ENCODE measurements at places on chromosomes 2 and 18. TPM values are rescaled to one million over a fixed set of nuclear protein-coding genes. Genes with fewer than 3 reads are reported as not detected.

- no peaks in the 10 kb centered on the region for H3K4me1 ChIP-seq
- H3K36me3 ChIP-seq: no peaks in the 10 kb centered on the region
- no peak for DNase-seq
- H3K27me3 ChIP-seq: no peaks in the 10 kb centered on the region
- no peak overlapping the region for H3K4me3 ChIP-seq
These were observed 219.5 kb upstream of the FANCL start for GRCh38 chr2:58460670-58461069.

DNA sequence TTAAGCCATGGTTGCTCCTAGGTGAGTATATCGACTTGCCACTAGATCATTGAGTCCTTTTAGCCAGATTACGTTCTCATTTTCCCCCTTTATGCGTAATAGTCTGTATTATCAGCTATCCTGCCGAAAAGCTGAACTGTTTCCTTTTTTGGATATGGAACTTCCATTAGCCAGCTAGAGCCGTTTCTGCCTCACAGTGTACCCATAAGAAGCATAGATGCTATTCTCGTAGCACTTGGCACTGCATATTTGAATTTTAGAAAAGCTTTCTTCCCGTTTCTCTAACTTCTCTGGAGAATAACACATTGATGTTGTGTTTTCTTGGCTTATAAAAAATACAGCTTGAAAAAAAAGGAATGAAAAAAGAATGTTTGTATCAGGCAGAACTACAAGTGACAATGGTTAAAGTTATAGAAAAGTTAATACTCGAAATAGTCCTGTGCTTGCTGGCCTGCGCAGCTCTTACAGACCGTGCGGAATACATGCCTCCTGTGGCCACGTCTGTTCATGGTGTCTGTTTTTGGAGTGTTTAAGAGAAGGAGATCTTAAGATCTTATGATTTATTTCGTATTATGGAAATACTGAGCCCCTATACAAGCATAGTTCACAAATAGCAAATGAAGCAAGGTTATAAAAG is 710 bp downstream of the DUSP19 start:
- H3K4me1 ChIP-seq: peaks cover 4% of the 10 kb centered on the region
- no peaks in the 10 kb centered on the region for H3K36me3 ChIP-seq
- peak overlapping the region; percentile 81 for H3K4me3 ChIP-seq
- peak overlapping the region; percentile 88 for H3K27ac ChIP-seq

GRCh38 chr2:163852616-163853015 is 116.8 kb upstream of the FIGN start:
- no peaks in the 10 kb centered on the region for H3K36me3 ChIP-seq
- no peaks in the 10 kb centered on the region for H3K4me1 ChIP-seq
- H3K27ac ChIP-seq: no peak overlapping the region
- no peaks in the 10 kb centered on the region for H3K27me3 ChIP-seq

- no peaks in the 10 kb centered on the region for H3K27me3 ChIP-seq
- DNase-seq: no peak
- no peak overlapping the region for H3K4me3 ChIP-seq
- no peaks in the 10 kb centered on the region for H3K4me1 ChIP-seq
These were observed 200.9 kb downstream of the NYAP2 start for GRCh38 chr2:225600444-225600843.

- DNase-seq: no peak
- H3K4me1 ChIP-seq: no peaks in the 10 kb centered on the region
- H3K36me3 ChIP-seq: no peaks in the 10 kb centered on the region
- no peak overlapping the region for H3K27ac ChIP-seq
These were observed 147.8 kb downstream of the FTCDNL1 start for GRCh38 chr2:199703199-199703598.

GRCh38 chr2:235116885-235117492 is 165.2 kb downstream of the SH3BP4 start:
- no peaks in the 10 kb centered on the region for H3K27me3 ChIP-seq
- peak; percentile 53 for DNase-seq
- no peaks in the 10 kb centered on the region for H3K4me1 ChIP-seq
- no peaks in the 10 kb centered on the region for H3K36me3 ChIP-seq

DNA sequence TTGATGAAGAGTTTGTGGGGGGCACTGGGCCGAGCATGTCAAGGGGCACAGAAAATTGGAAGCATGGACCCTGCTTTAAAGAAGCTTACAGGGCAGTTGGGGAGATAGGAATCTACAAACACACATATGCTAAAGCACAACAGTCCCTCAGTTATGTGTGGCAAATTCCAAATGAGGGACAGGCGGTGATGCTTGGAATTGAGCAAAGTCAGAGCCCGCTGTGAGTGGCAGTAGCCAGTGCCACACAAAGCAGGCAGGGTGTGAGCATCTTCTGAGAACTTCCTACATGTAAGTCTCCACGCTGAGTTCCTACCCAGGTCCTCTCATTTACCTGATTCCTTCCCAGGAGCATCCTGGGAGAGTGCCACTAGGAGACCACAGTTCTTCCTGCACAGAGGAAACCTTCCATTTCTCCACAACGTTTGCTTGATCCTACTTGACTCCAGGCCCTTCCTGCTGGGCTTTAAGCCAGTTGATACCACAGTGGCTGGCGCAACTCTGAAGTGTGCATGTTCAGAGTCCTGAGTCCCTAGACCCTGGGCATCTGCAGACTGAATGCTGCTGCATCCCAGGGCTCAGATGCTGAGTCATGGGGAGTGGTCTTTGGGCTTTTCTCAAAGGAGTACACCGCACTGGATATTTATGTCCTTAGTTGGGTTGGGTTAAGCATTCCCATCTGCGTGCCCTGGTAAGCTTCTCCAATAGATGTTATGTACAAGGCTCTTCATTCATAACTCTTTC is 287.3 kb upstream of the REV1 start:
- no peaks in the 10 kb centered on the region for H3K36me3 ChIP-seq
- H3K27ac ChIP-seq: no peak overlapping the region
- H3K4me3 ChIP-seq: no peak overlapping the region
- no peaks in the 10 kb centered on the region for H3K4me1 ChIP-seq

GRCh38 chr2:152580714-152581113 is 136.5 kb downstream of the PRPF40A start:
- no peaks in the 10 kb centered on the region for H3K27me3 ChIP-seq
- no peak overlapping the region for H3K27ac ChIP-seq
- peaks cover 5% of the 10 kb centered on the region for H3K36me3 ChIP-seq
- H3K4me3 ChIP-seq: no peak overlapping the region
- DNase-seq: no peak

DNA sequence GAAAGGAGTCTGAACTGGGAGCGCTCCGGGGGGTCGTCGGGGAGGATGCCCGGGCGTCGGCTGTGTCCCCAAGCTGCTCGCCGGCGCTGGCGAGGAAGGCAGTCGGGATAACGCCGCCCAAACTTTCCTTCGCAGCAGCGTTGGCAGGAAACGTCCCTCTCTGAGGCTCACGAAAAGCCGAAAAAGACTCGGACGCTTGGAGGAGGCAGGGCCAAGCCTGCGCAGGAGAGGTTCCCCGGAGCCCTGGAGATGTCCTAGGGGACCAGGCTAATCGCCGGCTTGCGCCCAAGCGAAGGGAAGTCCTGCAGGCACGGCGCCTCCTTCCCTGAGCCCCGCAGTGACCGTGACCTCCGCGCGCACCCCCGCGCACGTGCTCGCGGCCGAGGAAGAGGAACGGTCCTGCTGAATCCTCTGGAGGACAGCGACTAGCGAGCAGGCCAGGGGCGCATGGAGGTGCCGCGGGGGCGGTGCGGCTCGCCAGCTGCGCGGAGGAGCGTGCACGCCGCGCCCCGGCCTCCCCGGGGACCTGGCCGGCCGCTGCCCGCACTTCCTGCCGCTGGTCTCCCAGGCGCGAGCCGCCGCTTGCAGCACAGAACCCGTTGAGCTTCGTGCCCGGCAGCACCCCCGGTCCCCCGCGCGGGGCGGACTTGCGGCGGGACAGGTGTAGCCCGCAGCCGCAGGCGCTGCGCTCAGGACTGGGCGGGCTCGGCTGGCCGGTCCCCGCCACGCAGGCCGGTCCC is at the start of gene SH3RF3:
TSS of gene SH3RF3 (plus strand) at position 590 of the 740 bp plus-strand sequence.
- H3K27me3 ChIP-seq: peaks cover 3% of the 10 kb centered on the region
- peak within 1 kb of the TSS; percentile 88 for H3K27ac ChIP-seq
- DNase-seq: no peak
- no peaks in the 10 kb centered on the region for H3K36me3 ChIP-seq
- H3K4me3 ChIP-seq: peak within 1 kb of the TSS; percentile 39
- H3K4me1 ChIP-seq: no peaks in the 10 kb centered on the region

DNA sequence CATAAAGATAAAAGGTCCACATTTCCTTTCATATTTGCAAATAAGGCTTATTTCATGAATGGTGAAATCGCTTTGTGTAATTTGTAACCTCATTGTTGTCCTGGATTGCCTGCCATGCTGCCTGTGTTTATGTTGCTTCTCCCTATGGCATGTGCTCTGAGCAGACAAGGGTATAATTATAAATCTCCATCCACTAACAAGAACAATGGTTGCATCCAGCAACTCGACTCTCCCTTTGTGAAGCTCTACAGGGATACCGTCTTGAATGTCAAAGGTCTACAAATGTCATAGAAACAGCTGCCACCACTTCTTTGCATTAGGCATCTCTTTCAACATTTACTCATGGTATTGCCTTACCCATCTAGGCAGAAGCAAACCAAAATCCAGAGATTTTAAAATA is 209.6 kb downstream of the SLC8A1 start:
- no peak for DNase-seq
- no peaks in the 10 kb centered on the region for H3K36me3 ChIP-seq
- H3K27me3 ChIP-seq: no peaks in the 10 kb centered on the region
- H3K27ac ChIP-seq: no peak overlapping the region
- H3K4me1 ChIP-seq: no peaks in the 10 kb centered on the region

- H3K27me3 ChIP-seq: no peaks in the 10 kb centered on the region
- H3K4me3 ChIP-seq: no peak overlapping the region
- no peak for DNase-seq
- H3K27ac ChIP-seq: no peak overlapping the region
- H3K4me1 ChIP-seq: no peaks in the 10 kb centered on the region
These were observed 76.1 kb upstream of the NOSTRIN start for GRCh38 chr2:168726375-168726774.

- no peak overlapping the region for H3K4me3 ChIP-seq
- H3K27ac ChIP-seq: no peak overlapping the region
- H3K4me1 ChIP-seq: no peaks in the 10 kb centered on the region
- H3K36me3 ChIP-seq: no peaks in the 10 kb centered on the region
- H3K27me3 ChIP-seq: no peaks in the 10 kb centered on the region
- no peak for DNase-seq
These were observed 248.5 kb downstream of the TPGS2 start for GRCh38 chr18:36580266-36580665.

DNA sequence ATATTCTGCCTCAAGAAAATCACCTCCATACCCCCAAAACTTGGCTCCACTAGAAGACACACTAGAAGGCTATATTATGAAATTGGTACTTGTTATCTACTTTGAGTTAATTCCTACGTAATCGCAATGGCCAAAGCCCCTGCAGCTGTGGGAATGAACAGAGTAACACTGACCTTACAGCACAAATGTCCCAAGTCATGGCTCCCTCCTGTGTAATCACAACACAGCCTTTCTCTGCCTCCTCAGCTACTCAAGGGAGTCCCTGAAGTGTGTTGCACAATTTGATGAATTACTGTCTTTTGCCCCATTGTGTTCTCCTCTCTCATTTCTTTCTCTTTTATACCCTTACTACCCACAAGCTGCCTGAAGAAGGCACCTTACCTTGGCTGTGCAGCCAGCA is 375.2 kb downstream of the ARHGAP15 start:
- no peaks in the 10 kb centered on the region for H3K27me3 ChIP-seq
- no peak for DNase-seq
- no peaks in the 10 kb centered on the region for H3K36me3 ChIP-seq
- H3K4me3 ChIP-seq: no peak overlapping the region

DNA sequence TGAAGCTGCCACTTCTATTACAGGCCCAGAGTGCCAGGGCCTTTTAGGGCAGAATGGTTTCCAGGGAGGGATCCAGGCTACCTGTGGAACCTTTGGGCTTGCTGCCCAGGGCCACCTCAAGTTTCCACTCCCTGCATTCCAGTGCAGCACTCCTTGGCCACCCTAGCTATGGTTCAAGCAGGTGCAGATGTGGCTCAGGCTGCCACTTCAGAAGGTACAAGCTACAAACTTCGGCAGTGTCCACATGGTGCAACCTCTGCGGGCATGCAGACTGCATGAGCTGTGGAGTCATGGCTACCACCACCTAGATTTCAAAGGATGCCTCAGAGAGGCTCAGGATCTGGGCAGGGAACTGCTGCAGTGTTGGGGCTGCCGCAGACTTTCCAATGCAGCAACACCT is 248.1 kb upstream of the UBE2E3 start:
- no peaks in the 10 kb centered on the region for H3K36me3 ChIP-seq
- no peak overlapping the region for H3K27ac ChIP-seq
- no peak for DNase-seq
- peaks cover 1% of the 10 kb centered on the region for H3K27me3 ChIP-seq
- no peaks in the 10 kb centered on the region for H3K4me1 ChIP-seq
- no peak overlapping the region for H3K4me3 ChIP-seq

DNA sequence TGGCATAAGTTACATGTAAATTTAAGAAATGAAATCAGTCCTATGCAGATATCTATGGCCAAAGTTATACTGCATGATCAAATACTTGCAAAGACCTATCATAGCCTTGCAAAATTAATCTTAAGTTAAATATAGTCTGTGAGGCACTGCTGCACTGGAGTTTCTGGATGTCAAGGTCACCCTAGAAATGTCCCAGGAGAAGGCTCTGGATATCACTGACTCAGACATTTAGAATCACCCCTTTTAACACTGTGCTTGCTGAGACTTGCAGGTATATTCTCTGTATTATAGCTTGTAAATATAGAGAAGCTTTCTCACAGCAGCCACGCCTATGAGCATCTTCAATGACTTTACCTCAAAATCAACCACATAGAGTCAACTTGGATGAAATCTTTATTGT is 51.5 kb downstream of the ETAA1 start:
- H3K4me1 ChIP-seq: no peaks in the 10 kb centered on the region
- no peaks in the 10 kb centered on the region for H3K36me3 ChIP-seq
- DNase-seq: no peak
- H3K4me3 ChIP-seq: no peak overlapping the region

- no peaks in the 10 kb centered on the region for H3K36me3 ChIP-seq
- H3K27me3 ChIP-seq: no peaks in the 10 kb centered on the region
- no peaks in the 10 kb centered on the region for H3K4me1 ChIP-seq
These were observed 75.8 kb upstream of the TCF7L1 start for GRCh38 chr2:85057226-85057962.

GRCh38 chr2:144946263-144946662 is 426.3 kb upstream of the ZEB2 start:
- no peak overlapping the region for H3K27ac ChIP-seq
- H3K27me3 ChIP-seq: no peaks in the 10 kb centered on the region
- H3K4me1 ChIP-seq: peaks cover 30% of the 10 kb centered on the region
- H3K36me3 ChIP-seq: no peaks in the 10 kb centered on the region

- DNase-seq: peak; percentile 35
- no peak overlapping the region for H3K27ac ChIP-seq
- no peak overlapping the region for H3K4me3 ChIP-seq
- no peaks in the 10 kb centered on the region for H3K36me3 ChIP-seq
- H3K4me1 ChIP-seq: peaks cover 45% of the 10 kb centered on the region
- H3K27me3 ChIP-seq: no peaks in the 10 kb centered on the region
These were observed 71.7 kb upstream of the TMEM200C start for GRCh38 chr18:5967007-5967406.

Gene DLGAP1
- 0.22 TPM for polyA plus RNA-seq

Gene ANO7
- polyA plus RNA-seq: 7.2 TPM

Gene RNU2-63P
- not detected for polyA plus RNA-seq

Gene IL37
- 1.6 TPM for polyA plus RNA-seq

Gene PID1
- 4.9 TPM for polyA plus RNA-seq

Gene NCKAP5
- 0.52 TPM for polyA plus RNA-seq

Gene LOXL3
- polyA plus RNA-seq: 0.22 TPM

Gene SKA1
- 5.8 TPM for polyA plus RNA-seq

Gene CIB4
- not detected for polyA plus RNA-seq

All from small intestine (tissue), 16 donors.